Muscle of leg (tissue), 16 donors: ENCODE measurements at places on chromosomes 6 and 20. TPM values are rescaled to one million over a fixed set of nuclear protein-coding genes. Genes with fewer than 3 reads are reported as not detected.

- DNase-seq, result no peak
Measured at GRCh38 chr20:47350691-47351545, 5.6 kb downstream of the ZMYND8 start.

DNA sequence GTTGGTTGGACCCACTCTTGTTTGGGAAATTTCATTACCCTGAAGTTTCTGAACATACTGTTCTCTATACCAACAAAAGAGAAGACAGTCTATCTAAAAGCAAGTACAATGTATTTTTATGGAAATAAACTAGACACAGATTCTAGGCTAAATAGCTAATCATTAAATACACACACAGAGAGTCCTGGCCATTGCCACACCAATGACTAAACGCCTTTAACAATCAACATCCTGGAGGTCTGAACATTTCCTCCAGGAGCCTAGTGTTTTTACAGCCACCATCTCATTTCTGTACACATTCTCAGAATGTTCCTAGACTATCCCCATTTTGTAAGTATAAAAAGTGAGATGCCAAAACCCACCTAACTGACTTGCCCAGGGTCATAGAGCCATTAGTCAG is 141.6 kb upstream of the RREB1 start:
- DNase-seq, result no peak

DNA sequence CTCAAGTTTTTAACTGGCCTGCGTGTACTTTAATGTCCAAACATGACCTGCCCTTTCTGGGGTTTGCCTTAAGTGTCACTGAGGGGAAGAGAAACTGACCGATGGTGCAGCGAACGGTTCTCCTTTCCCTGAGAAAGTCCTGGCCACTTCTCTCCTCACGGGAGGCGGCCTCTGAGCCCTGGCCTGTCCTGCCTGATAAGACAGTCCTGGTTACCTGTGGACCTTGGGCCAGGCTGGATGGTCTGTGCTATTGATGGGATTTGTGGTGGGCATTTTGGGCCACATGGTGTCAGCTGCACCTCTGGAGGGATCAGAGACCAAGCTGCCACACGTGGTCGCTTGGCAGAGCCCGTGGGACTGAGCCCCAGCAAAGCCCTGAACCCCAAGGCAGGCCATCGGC is 11.6 kb upstream of the NTSR1 start:
- no peak for DNase-seq

PRKN gene
- 3.0 TPM for polyA plus RNA-seq

RGS19 gene
- polyA plus RNA-seq, result 7.9 TPM
